Cortex of kidney (tissue), 1 donor: ENCODE measurements at places on chromosomes 4 and X.

DNA sequence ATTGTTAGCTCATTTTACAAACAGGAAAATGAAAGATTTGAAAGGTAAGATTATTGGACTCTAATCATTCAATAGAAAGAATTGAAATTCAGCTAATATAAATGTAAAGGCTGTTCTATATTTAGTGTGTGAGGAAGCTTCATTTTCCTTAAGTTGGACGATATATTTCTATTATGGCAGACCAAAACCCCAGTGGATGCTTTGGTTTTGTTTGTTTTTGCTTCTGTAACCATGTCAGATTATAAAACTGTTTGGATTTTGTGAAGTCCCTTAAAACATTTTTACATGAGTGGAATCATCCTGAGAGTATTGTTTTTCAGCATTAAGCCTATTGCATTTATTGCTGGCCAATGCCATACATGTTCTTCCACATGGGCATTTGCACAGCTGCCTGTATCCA, 110.2 kb upstream of the ENPEP start:
- no peak for DNase-seq

GRCh38 chrX:101483705-101484104, 1.6 kb upstream of the ARMCX4 start:
- DNase-seq = no peak

DNA sequence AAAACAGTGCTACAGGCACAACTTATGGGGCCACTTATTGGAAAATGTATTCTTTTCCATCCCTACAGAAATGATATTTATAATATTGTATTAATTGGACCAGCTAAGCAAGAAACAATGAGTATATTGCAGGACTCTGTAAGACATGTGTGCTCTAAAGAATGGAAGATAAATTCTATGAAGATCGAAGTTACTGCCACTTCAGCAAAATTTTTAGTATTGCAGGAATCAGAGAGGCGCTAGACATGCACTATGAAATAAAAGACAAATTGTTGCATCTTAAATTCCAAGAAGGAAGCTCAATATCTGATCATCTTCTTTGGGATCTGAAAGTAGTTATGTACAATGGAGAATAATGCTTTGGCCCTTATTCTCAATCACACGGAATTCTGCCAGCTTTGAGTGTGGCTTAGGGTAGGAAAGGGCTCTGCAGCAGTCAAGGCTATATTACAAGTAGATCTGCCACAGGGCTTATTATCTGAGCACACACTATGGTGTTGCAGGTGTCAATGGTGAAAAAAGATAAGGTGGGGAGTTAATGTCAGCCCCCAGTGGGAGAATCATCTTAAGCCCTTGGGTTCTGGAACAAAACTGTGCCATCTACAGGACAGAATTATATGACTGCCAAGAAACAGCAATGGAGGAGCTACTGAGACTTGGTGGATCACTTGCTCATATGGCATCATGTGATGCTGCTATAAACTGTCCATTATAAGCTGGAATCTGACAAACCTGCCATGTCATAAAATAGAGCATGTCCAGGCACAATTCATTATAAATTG, 334.0 kb upstream of the NDST3 start:
- DNase-seq = no peak

DNA sequence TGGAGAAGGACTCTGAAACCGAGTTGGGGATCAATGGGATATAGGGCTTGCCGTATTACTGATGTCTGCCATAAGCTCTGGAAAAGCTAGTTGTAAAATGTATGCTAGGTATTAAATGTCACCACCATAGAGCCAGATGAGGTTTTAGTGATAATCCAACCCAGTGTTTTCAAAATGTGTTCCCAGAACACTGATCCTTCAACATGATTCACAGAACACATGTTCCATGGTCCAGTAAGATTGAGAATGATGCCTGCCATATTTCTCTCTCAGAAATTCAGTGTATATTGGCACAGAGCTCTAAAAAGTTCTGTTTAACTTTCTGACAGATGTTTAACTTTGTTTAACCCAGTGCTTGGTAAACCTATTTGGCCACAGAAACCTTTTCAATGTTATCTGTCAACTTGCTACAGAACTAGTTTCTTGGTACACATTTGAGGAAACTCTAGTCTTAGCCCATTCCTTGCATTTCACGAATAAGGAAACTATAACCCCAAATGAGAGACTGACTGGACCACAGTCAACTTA, 160.2 kb downstream of the PALLD start:
- DNase-seq = no peak

- no peak for DNase-seq
These were observed 4.4 kb upstream of the HAND2 start for GRCh38 chr4:173534434-173534833.

GRCh38 chrX:32871636-32872035, 339.7 kb downstream of the DMD start:
- no peak for DNase-seq

DNA sequence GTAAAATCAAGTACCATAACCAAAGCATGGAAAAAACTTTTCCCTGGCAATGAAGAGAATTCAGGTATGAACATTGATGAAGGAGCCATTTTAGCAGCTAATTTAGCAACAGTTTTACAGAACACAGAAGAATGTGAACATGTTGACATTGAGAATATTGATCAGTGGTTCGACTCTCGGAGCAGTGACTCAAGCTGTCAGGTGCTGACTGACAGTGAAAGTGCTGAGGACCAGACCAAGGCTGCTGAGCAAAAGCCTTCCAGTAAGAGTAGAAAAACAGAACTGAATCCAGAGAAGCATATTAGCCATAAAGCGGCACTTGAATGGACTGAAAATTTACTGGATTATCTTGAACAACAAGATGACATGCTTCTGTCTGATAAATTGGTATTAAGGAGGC, 2.8 kb downstream of the TIGD2 start:
- no peak for DNase-seq

DNA sequence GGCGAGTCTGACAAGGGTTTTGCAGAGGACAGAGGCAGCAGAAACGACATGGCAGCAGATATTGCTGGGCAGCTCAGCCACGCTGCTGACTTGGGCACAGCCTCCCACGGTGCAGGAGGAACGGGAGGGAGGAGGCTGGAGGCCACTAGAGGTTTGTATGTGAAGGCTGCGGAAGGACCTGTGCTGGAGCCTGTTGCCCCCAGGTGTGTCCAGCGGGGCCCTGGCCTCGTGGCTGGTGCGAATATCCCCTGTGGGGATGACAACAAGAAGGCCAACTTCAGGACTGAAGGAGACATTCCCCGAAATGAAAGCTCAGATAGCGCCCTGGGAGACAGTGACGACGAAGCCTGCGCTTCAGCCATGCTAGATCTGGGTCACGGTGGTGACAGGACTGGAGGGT, 100.2 kb downstream of the FNIP2 start:
- DNase-seq = no peak

GRCh38 chr4:174522183-174523024, at the start of gene HPGD:
TSS of gene HPGD (minus strand) at chr4:174522488. CDS start at chr4:174522451, 37 bp downstream.
- no peak for DNase-seq

DNA sequence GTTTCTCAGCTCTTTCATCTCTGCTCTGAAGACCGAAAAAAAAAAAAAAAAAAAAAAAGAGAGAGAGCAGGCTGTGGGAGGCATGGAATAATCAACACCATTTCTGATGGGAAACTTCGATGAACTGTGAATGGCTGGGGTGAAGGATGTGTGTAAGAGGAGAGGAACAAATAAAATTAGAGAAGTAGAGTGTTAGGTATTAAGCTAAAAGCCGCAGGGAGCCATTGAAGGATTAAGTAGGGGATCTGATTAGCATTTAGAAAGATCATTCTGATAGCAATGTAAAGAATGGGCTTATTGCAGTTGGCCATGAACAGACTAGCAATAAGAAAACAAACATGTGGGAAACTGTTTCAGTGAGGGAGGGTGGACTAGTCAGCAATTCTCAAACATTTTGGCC, 33.6 kb upstream of the JADE1 start:
- no peak for DNase-seq

DNA sequence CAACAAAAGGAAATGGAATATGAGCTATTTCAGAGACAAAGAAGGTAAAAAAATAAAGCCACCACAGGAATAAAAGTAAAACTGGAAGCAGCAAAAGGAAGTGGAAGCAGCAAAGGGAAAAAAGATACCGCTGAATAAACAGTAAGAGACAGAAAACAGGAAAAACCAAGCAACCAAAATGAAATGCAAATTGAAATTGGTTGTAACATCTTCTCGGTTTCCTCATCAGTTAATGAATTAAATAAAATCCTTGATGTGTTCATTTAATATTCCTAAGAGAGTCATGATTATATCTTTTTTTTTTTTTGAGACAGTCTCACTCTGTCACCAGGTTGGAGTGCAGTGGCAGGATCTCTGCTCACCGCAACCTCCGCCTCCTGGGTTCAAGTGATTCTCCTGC, 132.8 kb downstream of the DLG3 start:
- DNase-seq = no peak

DNA sequence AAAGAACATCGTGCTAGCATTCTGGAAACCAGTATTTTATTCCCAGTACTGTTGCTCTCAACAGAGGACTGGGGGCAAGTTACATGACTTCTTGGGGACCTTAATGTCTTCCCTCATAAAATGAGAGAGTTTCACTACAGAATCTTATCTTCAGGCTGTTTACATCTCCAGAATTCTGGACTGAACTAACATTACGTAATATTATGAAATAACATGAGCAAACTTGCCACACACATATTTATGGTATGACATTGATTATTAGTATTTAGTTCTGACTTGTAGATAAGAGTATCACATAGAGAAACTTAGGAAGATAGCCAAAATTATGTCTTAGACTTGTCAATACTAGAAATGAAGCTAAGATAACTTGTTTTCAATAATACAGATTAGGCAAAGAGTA, 68.0 kb downstream of the NFKB1 start:
- DNase-seq = no peak

- no peak for DNase-seq
These were observed 15.2 kb upstream of the PACRGL start for GRCh38 chr4:20684852-20685763.

DNA sequence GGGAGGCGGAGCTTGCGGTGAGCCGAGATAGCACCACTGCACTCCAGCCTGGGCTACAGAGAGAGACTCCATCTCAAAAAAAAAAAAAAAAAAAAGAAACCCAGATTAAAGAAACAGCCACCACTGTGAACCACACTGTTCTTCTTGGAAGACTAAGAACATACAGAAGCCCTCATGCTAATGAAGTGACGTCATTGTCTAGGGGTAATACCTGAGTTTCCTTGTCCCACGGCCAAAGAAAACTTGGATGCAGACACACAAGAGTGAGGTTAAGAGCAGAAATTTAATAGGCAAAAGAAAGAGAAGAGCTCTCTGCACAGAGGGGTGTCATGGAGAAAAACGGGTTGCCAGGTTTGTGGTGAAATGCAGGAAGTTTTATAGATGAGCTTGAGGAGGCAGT, 691.6 kb downstream of the NLGN4X start:
- DNase-seq = no peak

- DNase-seq = no peak
These were observed 49.4 kb upstream of the RELL1 start for GRCh38 chr4:37735578-37735977.

DNA sequence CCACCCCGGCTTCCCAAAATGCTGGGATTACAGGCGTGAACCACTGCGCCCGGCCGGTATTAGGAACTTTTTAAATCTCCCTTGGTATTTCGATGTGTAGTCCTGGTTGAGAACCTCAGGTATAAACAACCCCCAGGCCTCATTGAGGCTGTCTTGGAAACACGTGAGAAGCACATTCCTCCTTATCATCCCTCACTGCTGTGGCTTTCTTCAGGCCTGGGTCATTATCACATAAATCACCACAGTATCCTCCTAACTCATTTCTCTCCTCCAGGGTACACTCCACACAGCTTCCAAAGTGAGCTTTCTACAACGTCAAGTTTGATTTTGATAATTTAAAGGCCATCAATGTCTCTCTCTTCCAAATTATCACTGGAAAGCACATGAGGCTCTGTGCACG, 198.2 kb downstream of the DCHS2 start:
- DNase-seq = no peak

GRCh38 chr4:166400270-166400894, 527.3 kb downstream of the TLL1 start:
- no peak for DNase-seq

DNA sequence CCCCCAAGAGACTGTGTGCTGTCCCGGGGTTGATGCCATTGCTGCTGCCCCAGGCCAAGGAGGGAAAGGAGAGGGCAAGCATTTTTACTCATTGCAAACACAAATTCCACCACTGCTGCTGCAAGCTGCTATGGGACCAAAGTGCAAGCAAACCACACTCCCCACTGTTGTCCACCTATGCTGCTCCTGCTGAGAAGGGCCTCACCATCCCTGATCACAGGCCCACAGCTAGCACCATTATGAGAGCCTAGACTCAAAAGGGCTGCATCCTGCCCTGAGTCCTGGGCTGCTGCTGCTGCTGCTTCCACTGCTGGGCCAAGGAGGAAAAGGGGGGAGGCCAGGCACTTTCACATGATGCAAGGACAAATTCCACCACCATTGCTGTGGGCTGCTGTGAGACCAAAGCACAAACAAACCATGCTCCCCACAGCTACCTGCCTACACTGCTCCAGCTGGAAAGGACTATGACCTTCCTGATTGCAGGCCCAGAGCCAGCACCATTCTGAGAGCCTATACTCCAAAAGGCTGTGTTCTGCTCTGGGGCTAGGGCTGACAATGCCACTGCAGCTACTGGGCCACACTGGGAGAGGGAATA, 218.2 kb upstream of the ZCCHC13 start:
- DNase-seq = no peak

GRCh38 chr4:13289391-13289790, 194.7 kb downstream of the RAB28 start:
- DNase-seq = no peak

GRCh38 chrX:48992341-48992740, 9.7 kb downstream of the GRIPAP1 start:
- DNase-seq = no peak

GRCh38 chr4:7855731-7856130, 83.9 kb downstream of the AFAP1 start:
- no peak for DNase-seq
